ENCODE measurements at places on chromosomes 1 and 21. TPM values are rescaled to one million over a fixed set of nuclear protein-coding genes. Genes with fewer than 3 reads are reported as not detected.

Gene CFAP74
- not detected for total RNA-seq

Gene OR2L3
- not detected for total RNA-seq

Gene CD53
- 176 TPM for total RNA-seq

Gene RHEX
- total RNA-seq = not detected

Gene YTHDF2
- total RNA-seq = 85.0 TPM

Gene MTMR11
- total RNA-seq = 0.70 TPM

Gene ASB17
- not detected for total RNA-seq

Gene CD5L
- not detected for total RNA-seq

Gene SPATA17
- not detected for total RNA-seq

Gene DCDC2B
- not detected for total RNA-seq

DNA sequence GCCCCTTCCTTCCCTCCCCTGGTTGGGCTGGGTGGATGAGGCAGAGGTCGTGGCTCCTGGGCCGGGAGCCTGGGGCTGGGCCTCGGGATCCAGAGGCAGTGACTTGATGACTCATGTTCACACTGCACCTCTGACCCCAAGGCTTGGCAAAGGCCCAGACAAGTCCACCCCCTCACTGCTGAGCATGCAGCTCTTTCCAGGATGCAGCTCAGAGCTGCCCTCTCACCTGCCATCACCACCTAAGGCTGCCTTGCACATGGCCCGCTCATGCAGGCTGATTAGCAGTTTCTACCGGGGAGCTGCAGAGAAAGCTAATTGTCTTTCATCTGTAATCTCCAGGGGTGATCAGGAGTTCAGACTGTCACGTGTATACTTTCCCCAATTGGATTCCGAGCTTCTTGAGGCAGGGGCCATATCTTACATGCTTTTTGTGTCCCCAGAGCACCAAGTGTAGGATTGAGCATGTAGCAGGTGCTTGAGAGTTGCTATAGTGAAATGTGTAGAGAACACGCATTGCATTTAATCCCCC lies 62.1 kb downstream of the LRRN2 start:
- no peaks in the 10 kb centered on the region for H3K36me3 ChIP-seq
- H3K27ac ChIP-seq = no peak overlapping the region
- H3K4me3 ChIP-seq = no peak overlapping the region
- no peaks in the 10 kb centered on the region for H3K4me1 ChIP-seq
- DNase-seq = no peak

GRCh38 chr1:195045072-195045471 lies 1563.2 kb downstream of the KCNT2 start:
- H3K27me3 ChIP-seq = no peaks in the 10 kb centered on the region
- no peak for DNase-seq
- no peak overlapping the region for H3K27ac ChIP-seq
- H3K4me3 ChIP-seq = no peak overlapping the region
- no peaks in the 10 kb centered on the region for H3K4me1 ChIP-seq

- no peaks in the 10 kb centered on the region for H3K36me3 ChIP-seq
- peaks cover 58% of the 10 kb centered on the region for H3K27me3 ChIP-seq
- no peak overlapping the region for H3K27ac ChIP-seq
- peaks cover 23% of the 10 kb centered on the region for H3K4me1 ChIP-seq
- H3K4me3 ChIP-seq = no peak overlapping the region
Measured at GRCh38 chr1:156692441-156692924, 12.9 kb downstream of the CRABP2 start.

GRCh38 chr1:40818264-40818961 lies 34.8 kb downstream of the KCNQ4 start:
- peak; percentile 83 for DNase-seq
- peak overlapping the region; percentile 67 for H3K4me3 ChIP-seq
- H3K27ac ChIP-seq = peak overlapping the region; percentile 41
- H3K27me3 ChIP-seq = no peaks in the 10 kb centered on the region
- H3K36me3 ChIP-seq = no peaks in the 10 kb centered on the region

GRCh38 chr1:159854116-159854692 lies 8.3 kb downstream of the VSIG8 start:
- peak; percentile 2 for DNase-seq
- H3K4me3 ChIP-seq = peak overlapping the region; percentile 70
- H3K27me3 ChIP-seq = no peaks in the 10 kb centered on the region

- H3K4me3 ChIP-seq = no peak overlapping the region
- H3K4me1 ChIP-seq = no peaks in the 10 kb centered on the region
- no peak for DNase-seq
- H3K27ac ChIP-seq = no peak overlapping the region
- no peaks in the 10 kb centered on the region for H3K36me3 ChIP-seq
- H3K27me3 ChIP-seq = no peaks in the 10 kb centered on the region
Measured at GRCh38 chr1:69587391-69587790, 19.7 kb downstream of the LRRC7 start.

- H3K27me3 ChIP-seq = no peaks in the 10 kb centered on the region
- no peak overlapping the region for H3K27ac ChIP-seq
- DNase-seq = no peak
- H3K36me3 ChIP-seq = no peaks in the 10 kb centered on the region
- peaks cover 35% of the 10 kb centered on the region for H3K4me1 ChIP-seq
- H3K4me3 ChIP-seq = no peak overlapping the region
Measured at GRCh38 chr21:42391297-42391696, 4.6 kb downstream of the TMPRSS3 start.

GRCh38 chr1:227411066-227411465 lies 92.8 kb upstream of the CDC42BPA start:
- no peaks in the 10 kb centered on the region for H3K4me1 ChIP-seq
- H3K4me3 ChIP-seq = no peak overlapping the region
- H3K36me3 ChIP-seq = no peaks in the 10 kb centered on the region
- no peak overlapping the region for H3K27ac ChIP-seq
- DNase-seq = no peak
- peaks cover 2% of the 10 kb centered on the region for H3K27me3 ChIP-seq

DNA sequence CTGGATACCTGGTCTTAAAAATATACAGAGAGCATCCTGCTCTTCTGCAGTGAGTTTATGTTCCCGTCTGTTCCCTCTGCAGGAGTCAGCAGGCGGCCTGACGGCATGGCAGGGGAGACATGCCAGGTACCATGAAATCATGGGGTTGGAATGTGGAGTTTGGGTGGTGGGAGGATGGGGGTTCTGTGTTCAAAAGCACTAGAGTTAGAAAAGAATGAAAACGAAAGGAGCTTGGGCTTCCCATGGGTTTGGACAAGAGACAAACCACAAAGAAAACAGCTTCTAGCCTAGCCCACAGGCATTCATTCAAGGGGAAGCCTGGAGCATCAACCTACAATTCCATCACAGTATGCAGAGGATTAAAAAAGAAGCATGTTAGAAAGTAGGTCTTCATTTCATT lies 59.9 kb downstream of the WARS2 start:
- no peak overlapping the region for H3K4me3 ChIP-seq
- no peaks in the 10 kb centered on the region for H3K4me1 ChIP-seq
- H3K27me3 ChIP-seq = no peaks in the 10 kb centered on the region
- no peaks in the 10 kb centered on the region for H3K36me3 ChIP-seq

- H3K4me3 ChIP-seq = no peak overlapping the region
- DNase-seq = no peak
- no peaks in the 10 kb centered on the region for H3K4me1 ChIP-seq
Measured at GRCh38 chr1:116476321-116476720, 94.5 kb downstream of the CD58 start.

- no peaks in the 10 kb centered on the region for H3K36me3 ChIP-seq
- H3K27ac ChIP-seq = no peak overlapping the region
- no peaks in the 10 kb centered on the region for H3K27me3 ChIP-seq
- DNase-seq = no peak
Measured at GRCh38 chr21:28069450-28069923, 923.2 kb downstream of the LTN1 start.

DNA sequence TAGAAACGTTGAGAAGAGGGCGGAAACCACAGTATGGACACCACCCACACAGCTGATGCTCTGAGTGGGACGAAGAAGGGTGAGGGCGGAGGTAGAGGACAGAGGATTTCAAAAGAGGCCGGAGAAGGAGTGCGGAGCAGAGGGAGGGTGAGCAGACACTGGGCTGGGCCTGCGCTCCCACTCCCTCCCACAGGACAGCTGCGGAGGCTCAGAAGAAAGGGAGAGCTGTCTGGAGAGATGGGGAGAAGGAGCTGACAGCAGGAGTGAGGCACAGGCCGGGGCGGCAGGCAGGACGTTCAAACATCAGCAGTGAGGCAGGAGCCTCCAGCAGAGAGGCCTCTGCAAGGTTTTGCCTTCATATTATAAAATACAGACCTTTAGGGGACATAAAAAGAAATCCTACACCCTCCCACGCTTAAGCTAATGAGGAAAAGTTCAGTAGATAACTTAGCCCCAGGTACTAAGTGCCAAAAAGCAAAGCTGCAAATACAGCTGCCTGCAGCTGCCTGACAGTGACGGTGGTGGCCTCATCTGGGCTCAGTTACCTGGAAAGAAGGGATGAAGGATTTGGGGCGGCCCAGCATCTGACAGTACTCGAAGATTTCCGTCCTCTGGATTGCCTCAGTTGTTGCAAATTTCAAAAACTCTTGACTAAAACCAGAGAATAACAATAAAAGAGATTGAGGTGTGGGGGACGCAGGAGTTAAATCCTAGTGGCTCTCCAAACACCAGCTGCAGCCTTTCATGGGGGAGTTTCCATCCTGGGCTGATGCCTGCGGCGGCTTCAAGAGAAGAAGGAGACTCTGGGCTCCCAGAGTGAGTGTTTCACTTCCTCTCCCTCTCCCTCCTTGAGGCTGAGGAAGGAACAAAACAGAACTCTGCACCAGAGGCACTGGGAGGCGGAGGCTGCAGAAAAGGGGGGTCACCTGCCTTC lies 25.6 kb downstream of the SEC16B start:
- H3K27me3 ChIP-seq = no peaks in the 10 kb centered on the region
- H3K36me3 ChIP-seq = no peaks in the 10 kb centered on the region
- H3K4me1 ChIP-seq = no peaks in the 10 kb centered on the region
- H3K27ac ChIP-seq = no peak overlapping the region
- H3K4me3 ChIP-seq = no peak overlapping the region

DNA sequence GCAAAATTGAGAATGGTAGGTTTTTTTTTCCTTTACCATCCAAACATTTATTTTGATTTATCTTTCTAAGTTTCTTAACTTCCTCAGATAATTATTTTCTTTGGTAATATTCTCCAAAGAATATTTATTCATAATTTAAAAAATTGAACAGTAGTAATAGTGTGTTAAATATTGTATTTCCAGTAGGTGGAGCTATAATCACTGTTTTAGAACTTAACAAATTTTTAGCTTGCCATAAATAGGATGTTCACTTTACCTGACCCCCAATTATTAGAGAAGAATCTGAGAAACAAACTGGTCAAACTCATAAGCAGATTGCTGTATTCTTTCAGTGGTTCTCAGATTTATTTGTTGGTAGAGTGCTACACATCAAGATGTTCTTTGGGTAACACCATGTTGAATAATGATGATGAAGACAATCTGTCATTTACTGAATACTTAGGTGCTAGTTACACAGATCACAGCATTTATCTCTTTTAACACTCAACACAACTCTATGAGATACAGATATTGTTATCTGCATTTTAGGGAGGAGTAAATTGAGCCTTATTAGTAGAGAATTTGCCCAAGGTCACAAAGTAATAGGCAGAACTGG lies 82.4 kb upstream of the GPR88 start:
- H3K4me1 ChIP-seq = peaks cover 42% of the 10 kb centered on the region
- no peak overlapping the region for H3K4me3 ChIP-seq
- H3K27me3 ChIP-seq = no peaks in the 10 kb centered on the region
- H3K36me3 ChIP-seq = peaks cover 36% of the 10 kb centered on the region

- no peak overlapping the region for H3K4me3 ChIP-seq
- no peak for DNase-seq
- no peaks in the 10 kb centered on the region for H3K36me3 ChIP-seq
- H3K27me3 ChIP-seq = no peaks in the 10 kb centered on the region
- peaks cover 9% of the 10 kb centered on the region for H3K4me1 ChIP-seq
Measured at GRCh38 chr1:193562121-193562520, 375.7 kb upstream of the B3GALT2 start.

- no peaks in the 10 kb centered on the region for H3K27me3 ChIP-seq
- DNase-seq = no peak
- no peak overlapping the region for H3K27ac ChIP-seq
- H3K36me3 ChIP-seq = no peaks in the 10 kb centered on the region
- no peak overlapping the region for H3K4me3 ChIP-seq
Measured at GRCh38 chr1:153697191-153698019, 18.9 kb downstream of the NPR1 start.

DNA sequence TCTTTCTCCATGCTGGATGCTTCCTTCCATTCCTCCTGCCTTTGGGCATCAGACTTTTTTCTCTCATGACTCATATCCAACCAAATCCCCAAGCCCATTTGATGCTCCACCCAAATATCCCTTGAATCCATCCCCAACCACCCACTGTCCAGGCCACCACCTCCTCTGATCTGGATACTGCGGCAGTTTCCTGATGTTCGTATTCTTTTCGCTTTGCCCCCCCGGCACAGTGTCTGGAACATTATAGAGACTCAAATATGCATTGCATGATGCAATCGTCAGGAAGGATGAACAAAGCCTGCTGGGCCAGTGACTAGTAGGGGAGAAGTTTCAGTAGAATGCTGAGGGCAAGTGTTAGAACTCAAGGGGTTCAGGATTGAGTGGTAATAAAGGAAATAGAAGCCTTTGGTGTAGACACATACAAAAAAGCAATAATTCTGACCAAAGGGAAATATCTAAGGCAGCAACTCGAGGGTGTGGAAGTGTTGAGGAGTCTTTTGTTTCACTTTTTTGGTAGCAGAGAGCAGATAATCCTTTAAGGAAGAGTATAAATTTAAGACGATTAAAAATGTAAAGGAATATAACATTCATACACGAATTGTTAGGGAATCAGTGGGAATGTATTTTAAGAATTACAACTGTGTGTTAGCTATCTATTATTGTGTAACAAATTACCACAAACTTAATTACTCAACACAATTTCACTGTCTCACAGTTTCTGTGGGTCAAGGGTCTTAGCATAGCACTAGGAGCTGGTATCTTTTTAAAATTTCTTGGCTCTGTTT lies 7.5 kb downstream of the S100A11 start:
- peaks cover 48% of the 10 kb centered on the region for H3K36me3 ChIP-seq
- DNase-seq = no peak
- no peak overlapping the region for H3K4me3 ChIP-seq
- H3K27ac ChIP-seq = no peak overlapping the region
- H3K27me3 ChIP-seq = no peaks in the 10 kb centered on the region
- peaks cover 52% of the 10 kb centered on the region for H3K4me1 ChIP-seq

DNA sequence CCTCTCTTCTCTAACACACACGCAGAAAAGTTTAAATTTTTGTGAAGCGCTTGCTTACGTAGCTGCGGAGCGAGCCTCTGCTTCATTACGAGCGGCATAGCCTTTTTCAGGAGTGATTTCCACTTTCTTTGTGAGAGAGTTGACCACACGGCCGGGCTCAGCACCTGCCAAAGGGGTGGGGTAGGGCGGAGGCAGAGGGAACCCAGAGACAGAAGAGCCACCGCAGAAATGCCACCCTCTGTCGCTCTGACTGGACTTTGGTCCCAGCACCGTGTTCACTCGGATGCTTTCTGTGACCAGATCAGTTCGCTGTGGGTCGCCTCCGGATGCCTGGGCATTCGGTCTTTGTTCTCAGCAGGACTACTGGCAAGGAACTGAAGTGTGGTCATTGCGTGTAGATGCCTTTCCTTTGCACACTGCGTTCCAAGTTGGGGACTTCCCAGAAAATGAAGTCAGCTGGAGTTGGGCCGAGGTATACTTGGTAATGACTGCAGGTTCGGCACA lies 883 bp downstream of the CHODL start:
- H3K27ac ChIP-seq = no peak overlapping the region
- no peak for DNase-seq
- no peak overlapping the region for H3K4me3 ChIP-seq
- no peaks in the 10 kb centered on the region for H3K36me3 ChIP-seq
- H3K4me1 ChIP-seq = no peaks in the 10 kb centered on the region

Data from CD4-positive, alpha-beta T cell (primary cell).